ENCODE measurements at places on chromosomes 1 and 21.
A peak's percentile ranks its signal among the peaks of the same experiment; 100 is the strongest.

- DNase-seq = no peak
Observed at GRCh38 chr1:153610811-153611301, 2.1 kb downstream of the S100A16 start.

GRCh38 chr21:43640400-43640799 lies 18.9 kb downstream of the HSF2BP start:
- no peak for DNase-seq

DNA sequence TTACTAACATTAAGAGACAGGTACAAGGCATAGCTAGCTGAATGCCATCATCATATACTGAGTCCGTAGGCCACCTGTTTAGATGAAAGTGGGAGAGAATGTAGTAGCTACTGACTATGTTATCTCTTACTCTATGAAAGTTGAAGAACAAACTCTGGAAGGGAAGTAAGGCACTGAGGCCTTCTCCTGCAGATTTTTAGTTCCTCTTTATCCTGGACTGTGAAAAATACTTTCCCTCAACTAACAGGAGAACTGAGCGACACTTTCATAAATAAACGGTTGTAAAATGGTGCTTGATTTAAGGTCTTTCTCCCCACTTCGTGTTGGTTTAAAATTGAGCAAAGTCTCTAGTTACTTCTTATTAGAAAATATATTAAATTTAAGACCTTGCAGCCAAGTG lies 101.9 kb downstream of the FNBP1L start:
- no peak for DNase-seq

DNA sequence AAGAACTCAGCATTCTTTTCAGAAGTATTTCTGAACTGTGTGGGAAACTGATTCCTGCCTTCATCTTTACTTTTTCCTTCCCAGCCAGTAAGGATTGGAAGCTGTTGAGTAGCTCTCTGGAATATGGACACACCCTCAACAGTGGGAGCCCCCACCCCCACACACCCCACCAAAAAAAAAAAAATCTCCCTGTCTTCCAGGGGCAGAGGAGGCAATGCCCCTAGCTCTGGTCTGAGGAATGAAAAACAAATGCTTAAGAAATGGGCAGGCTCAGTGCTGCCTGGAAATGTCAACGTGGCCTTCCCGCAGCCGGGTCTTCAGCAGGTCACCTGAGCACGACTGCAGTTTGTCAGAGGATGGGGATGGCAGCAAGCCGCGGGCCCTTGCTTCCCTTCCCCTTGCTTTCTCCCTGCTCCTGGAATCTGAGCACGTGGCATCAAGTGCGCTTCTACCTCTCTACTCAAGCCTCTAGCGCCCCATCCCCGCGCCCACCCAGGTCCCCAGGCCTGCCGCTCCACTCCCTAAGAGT lies 479 bp downstream of the RGS16 start:
- DNase-seq = peak; percentile 61

DNA sequence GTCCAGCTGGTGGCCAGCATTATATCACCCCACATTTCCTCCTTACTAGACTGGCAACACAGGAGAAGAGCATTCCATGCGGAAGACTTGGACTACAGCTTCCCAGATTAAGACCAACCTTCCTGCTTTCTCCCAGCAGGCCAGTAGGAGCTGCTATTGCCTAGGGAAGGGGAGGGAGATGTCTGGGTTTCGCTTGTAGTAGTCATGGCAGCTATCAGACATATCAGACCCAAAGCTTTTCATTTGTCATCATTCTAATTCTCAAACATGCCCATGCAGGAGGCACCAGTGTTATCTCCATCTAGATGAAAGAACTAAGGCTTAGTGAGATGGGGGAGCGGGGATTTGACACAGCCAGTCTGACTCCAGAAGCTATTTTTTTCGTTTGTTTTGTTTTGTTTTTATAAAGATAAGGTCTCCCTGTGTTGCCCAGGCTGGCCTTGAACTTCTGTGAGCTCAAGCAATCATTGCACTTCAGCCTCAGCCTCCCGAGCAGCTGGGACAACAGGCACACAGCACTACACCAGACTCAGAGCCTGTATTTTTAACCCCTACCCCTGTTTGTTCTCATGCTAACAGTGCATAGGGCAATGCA lies 4.5 kb downstream of the PLA2G2A start:
- DNase-seq = peak; percentile 86

GRCh38 chr1:910881-911721 lies 12.6 kb upstream of the SAMD11 start:
- peak; percentile 72 for DNase-seq

DNA sequence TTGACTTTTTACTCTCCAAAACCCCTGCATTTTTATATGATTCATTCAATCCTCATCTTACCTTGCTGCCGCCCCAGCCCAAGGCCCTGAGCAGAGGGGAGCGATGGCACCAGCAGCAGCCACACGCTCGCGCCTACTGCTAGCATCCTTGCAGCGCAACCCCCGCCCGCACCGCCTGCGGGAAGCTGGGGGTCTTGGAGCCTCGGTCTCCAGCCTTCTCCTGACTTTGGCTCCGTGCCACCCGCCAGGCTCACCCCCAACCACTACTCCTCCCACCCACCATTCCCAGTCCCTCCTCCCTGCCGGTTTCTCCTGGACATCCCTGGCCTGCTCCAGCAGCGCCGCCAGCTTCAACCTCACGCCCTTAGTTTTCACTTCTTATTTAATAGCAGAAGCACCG lies 76.6 kb downstream of the RPE65 start:
- DNase-seq = no peak

DNA sequence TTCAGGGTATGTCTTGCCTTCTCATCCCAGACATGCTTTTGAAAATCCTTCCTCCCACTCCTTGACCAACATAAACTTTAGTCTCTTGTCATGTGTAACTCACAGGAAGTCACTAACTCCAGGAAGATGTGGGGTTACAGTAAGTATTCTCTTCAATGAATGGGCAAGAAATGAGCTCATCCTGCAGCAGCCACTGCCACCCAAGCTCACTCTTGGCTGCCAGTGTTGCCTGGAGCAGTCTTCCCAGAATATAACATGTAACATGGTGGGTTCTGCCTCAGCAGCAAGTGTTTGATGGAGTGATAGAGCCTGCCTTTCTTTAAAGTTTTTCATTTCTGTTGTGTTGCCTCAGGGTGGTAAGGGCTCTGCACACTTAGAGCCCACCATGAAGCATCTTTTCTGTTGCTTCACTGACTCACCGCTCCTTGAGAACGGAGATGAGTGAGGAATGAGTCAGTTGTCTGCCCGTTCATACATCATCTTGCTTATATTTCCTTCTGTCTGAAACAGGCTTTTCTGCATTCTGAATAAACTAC lies 187.0 kb downstream of the TPR start:
- no peak for DNase-seq

- DNase-seq = no peak
Observed at GRCh38 chr1:200849430-200849829, 23.4 kb upstream of the GPR25 start.

GRCh38 chr1:156805766-156806511 lies 10.7 kb downstream of the SH2D2A start:
- peak; percentile 24 for DNase-seq

- no peak for DNase-seq
Observed at GRCh38 chr21:34946916-34947534, 102.1 kb downstream of the RUNX1 start.

- peak; percentile 74 for DNase-seq
Observed at GRCh38 chr1:47225430-47226100, 6.5 kb downstream of the TAL1 start.

DNA sequence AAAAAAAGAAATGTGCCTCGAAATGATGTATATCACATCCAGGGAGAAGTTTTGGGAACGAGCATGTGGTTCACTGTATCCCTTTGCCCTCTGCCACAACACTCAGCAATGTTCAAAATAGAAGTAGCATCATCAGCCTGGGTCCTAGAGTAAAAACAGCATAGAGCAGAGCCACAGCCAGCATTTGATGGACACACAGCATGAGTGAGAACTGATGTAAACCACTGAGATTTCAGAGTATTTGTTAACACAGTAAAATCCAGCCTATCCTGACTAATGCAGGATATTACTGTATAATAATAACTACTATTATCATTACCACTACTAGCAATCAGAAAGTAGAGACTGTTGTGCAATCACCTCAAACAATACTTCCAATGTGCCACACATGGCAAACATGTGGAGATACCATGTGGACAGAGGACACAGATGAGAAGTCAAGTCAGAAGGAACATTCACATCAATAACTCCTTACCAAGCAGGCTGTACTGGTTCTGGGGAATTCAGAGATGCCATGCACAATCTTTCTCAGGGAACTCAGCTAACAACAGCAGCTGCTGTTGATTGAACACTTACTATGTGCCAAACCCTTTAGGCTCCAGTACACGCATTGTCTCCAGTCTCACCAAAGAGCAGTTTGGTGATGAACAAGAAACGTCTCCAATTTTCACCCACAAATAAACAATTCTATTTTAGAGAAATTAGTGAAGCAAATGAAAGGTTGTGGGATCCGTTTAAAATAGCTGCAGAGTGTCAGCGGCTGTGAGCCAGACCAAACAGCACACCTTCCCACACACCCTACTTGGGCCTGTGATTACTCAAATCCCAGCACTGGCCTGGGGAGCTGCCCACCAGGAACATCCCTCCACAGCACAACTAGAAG lies 16.6 kb upstream of the GFI1 start:
- no peak for DNase-seq

DNA sequence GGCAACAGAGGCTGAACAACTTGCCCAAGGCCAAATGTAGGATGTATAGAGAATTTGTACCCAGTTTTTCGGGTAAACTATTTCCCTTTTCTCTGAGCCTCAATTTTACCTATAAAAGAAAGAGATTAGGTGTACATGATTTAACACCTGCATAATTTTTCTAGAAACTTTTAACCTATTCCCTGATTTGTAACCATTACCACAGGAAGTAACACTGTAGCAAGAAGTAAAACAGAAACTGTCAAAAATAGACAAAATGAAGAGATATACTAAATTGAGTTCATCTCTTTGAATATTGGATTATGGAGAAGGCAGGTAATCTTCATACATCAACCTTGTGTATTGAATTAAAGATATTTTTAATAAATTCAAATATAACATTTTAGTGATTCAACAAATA lies 136.2 kb downstream of the ZC3H11B start:
- no peak for DNase-seq

DNA sequence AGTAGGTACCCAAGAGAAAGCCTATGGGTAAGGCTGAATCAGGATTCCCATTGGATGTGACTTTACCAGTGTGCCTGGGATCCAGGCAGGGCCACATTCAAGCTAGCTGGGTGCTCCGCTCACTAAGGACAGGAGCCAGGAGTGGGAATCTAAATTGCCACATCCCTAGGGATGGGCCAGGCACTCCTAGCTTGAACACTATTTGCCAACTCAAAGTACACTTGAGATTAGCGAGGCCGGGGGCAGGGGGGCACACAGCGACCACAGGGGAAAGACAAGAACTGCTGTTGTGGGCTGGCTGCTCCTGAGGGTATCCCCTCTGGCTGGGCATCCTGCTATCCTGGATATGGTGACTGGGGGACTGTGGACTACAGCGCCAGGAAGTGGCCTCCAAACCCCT lies 4.3 kb downstream of the SLC45A3 start:
- DNase-seq = no peak

- DNase-seq = no peak
Observed at GRCh38 chr1:125065821-125066180, 3881.0 kb downstream of the SRGAP2C start.

- DNase-seq = no peak
Observed at GRCh38 chr1:6075748-6076147, 30.1 kb downstream of the KCNAB2 start.

DNA sequence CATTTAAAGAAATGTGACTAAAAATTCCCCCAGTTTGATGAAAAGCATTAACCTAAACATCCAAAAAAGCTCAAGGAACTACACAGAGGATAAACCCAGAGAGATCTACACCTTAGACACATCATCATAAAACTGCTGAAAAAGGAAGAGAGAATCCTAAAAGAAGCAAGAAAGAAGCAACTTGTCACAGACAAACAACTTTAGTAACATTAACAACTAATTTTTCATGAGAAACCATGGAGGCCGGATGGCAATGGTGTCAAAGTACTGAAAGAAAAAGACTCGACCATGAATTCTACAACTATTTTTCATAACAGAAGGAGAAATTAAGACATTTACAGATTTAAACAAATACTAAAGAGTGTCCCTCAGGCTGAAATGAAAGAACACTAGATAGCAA lies 17.7 kb downstream of the ZNF644 start:
- DNase-seq = no peak

- no peak for DNase-seq
Observed at GRCh38 chr1:229474509-229474908, 33.6 kb downstream of the NUP133 start.

DNA sequence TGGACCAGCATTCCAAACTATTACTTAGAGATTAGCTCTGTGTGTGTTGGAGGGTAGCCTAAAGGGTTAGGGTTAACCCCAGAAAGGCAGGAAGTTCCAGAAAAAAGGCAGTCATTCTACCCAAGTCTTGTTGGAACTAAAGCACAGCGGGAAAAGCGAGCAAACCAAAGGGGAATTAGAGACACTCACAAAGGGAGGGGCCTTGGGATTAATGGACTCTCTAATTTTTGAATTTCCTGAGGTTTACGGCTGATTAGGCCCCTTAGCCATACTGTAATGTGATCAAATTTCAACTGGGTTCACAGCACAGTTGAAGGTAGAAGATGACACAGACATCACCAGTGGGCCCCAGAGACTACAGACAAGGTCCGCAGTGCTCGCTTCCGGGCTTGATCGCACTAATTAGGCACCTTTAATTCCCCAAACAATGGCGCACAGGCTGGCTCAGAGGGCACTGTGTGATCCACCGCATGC lies 28.3 kb downstream of the CAPZB start:
- no peak for DNase-seq

GRCh38 chr1:33943978-33944377 lies 80.1 kb downstream of the HMGB4 start:
- DNase-seq = no peak

DNA sequence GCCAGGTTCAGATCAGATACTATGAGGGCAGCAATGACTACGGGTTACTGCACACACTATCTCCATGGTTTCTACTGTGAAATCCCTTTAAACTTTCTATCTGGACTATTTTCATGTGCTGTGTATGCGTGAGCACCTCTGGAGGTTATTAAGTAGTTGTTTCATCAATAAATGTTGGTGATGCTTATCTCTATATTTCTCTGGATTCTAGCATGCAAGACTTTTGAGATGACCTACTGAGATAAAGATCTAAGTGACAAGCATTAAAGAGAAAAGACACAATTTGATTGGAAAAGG lies 194.0 kb downstream of the NRIP1 start:
- DNase-seq = no peak

- no peak for DNase-seq
Observed at GRCh38 chr1:149965440-149965839, 28.8 kb upstream of the MTMR11 start.
